Central memory CD4-positive, alpha-beta T cell (primary cell): ENCODE measurements at places on chromosomes 4 and X.
A peak's percentile ranks its signal among the peaks of the same experiment; 100 is the strongest.

DNA sequence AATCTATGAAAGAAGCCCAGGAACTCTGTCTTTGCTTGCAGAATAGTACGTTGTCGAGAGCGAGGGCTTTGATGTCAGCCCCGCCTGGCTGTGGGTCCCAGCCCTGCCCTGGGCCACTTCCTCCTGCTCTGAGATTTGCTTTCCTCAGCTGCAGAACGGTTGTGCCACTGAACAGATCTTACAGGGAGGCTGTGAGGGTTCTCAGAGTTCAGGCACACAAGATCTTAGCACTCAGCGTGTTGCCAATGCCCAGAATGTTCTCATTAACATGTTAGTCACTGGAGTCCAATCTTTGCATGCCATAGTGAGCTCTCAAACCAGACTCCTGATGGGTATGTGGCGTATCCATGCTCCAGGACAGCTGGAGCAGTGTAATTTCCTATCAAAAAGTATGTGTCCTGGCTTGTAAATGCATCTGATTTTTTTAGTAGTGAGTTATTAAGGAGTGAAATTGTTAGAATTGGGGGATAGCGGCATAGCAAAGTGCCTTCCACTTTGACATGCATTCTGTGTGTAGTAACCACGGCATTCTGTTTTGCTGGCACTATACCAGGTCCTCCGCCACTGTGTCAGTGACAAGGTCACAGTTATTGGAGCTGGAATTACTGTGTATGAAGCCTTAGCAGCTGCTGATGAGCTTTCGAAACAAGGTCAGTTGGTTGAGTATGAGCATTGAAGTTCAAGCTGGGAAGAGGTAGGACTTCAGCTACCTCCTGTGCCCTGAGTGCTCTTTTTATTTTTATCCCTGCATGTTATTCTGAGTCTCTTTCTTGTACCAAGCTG is 31.6 kb downstream of the TKTL1 start:
- peak; percentile 60 for DNase-seq

DNA sequence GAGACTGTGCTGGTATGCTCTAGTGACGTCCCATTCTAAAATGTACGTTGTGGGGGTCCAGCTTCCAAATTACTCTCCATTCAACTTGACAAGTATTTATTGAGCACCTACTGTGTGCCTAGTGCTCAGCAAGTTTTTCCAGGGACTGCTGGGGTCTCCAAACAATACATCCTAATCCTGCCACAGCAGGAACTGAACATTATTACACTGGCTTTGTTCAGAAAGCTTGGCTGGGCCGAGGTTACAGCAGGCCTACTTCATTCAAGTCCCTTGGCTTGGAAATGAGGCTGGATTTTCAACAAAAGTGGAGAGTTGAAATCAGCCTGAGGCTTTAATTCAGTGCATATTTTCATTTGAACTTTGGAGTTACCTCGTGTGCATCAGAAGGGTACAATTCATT is 78.0 kb downstream of the GUCY2F start:
- DNase-seq, result no peak

DNA sequence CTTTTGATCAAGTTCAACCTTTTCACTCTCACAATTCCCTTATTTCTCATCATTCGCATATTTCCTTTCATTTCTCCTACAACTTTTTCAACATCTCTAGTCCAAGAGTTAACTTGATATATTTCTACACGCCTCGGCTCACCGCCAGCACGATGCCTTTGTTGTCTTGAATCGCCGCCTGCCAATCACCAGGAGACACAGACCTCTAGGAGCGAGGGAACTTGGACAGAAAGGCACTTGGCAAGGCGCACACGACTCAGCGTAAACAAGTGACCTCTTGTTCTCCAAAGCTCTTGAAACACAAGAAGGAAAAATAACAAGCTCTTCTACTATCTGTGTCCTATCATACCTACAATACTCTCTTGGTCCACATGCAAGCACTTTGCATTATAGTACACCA is 27.1 kb upstream of the RBMX start:
- DNase-seq, result no peak

GRCh38 chr4:85368932-85369331 is 106.0 kb upstream of the ARHGAP24 start:
- no peak for DNase-seq

DNA sequence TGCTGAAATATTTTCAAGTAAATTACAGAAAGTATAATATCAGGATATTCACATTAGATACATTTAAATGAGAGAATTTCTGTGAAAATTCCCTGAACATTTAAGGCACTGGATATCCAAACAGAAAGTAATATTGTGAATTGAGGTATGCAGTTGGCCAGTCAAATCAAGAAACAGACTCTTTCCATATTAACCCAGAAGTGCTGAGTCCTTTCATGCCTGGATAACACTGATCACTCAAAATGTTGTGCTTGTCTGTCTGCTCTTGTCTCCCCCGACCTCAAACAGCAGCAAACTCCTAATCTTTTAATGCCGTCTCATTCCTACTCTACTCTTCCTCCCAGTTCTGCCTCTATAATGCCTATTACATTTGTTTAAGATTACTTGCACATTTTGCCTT is 51.2 kb downstream of the TBC1D9 start:
- no peak for DNase-seq

- DNase-seq, result no peak
These were observed 104.7 kb upstream of the TTC29 start for GRCh38 chr4:147050356-147050765.

DNA sequence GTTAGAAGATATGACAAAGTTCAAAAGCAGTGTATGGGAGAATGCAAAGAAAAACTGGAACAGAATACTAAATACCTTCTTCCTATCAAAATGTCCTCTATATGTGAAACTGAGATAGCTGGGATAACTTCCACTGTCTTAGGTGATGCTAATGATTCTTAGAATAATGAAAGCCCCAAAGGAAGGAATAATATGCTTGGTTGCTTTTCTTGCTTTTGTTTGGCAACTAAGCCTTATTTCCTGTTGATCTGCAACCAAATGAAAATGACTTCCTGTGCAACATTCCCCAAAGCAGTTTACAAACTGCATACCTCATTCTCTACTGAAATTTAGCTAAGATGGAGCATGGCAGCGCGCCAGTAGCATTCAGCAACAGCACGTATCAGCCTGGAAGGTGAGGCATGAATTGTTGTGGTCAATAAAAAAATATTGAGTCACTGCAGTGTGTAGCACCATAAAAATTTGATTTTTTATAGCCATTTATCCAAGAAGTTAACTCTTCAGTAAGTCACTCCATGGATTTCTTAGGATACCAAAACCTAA is 18.7 kb downstream of the NDNF start:
- no peak for DNase-seq

DNA sequence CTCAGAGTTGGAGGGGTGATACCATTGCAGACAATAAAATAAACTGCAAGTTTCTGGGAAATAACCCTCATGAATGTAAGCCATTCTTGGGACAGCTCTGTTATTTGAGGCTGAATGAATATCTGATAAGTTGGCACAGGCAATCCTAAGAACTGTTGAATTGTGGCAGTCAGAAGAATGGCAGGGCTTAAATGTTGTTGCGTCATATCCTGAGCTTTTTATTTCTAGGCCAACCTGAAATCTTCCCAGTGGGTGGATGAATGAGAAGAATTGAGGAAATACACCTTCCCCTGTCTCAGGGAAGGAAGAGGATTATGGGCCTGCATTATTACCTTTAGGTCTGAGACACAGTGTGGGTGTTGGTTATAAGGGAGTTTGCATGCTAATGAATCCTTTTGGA is 64.4 kb upstream of the C4orf54 start:
- no peak for DNase-seq

- DNase-seq, result no peak
These were observed 57.0 kb upstream of the GRPEL1 start for GRCh38 chr4:7124689-7125442.

- DNase-seq, result no peak
These were observed 394.6 kb downstream of the SPOCK3 start for GRCh38 chr4:166839615-166840251.

- DNase-seq, result no peak
These were observed 36.6 kb downstream of the ZFP42 start for GRCh38 chr4:188032170-188032569.

DNA sequence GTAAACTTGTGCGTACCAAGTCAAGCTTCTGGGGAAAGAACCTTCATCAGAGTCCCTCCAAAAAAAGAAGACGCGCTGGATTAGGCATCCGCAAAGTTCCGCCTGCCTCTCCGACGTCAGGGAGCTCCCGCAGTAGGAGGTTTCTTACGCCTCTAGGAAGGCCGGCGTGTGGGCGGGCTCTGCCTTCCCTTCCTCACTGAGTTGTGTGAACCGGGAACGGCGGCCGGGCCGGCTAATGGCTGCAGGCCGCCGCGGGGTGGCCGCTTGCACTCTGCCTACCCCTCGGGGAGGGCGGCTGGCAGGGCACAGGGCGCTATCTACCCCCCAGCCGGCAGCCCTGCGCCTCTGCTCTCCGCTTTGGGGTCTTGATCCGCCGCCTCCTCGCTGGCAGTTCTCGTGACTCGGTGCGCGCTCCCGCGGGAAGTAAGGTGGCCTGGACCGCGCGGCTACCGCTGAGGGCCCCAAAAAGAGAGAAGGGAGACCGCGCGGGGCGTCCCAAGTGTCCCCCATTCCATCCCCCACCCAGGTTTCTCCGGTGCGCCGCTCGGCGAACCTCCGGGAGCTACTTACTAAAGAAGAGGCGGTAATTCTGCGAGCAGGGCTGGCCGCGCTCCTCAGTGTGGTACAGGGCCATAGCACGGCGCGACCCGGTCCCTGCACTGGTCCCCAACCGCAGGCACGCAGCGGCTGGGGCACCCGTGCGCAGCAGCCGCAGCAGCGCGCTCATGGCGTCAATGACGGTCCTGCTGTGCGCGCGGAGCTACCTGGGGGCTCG is at the start of gene PPA2:
TSS of gene PPA2 (minus strand) at position 739 of the 775 bp plus-strand sequence. CDS start at position 727, 12 bp downstream.
- DNase-seq, result peak; percentile 83

DNA sequence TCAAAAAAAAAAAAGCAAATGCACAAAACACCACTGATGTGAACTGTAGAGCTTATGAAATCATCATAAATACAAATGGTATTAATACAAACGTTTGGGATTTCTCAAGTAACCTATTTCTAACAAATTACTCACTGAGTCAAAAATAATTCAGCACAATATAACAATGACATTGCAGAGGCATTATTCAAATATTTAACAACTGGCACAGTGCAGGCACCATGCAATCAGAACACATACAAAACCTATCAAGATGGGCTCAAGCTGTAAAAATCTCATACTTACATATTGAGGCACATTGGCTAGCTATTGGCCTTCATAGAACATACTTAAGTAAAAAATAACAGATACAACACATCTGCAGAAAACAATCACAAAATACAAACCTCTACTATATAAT is 81.1 kb downstream of the LRBA start:
- DNase-seq, result no peak

GRCh38 chr4:152106113-152106763 is 345.4 kb upstream of the GATB start:
- DNase-seq, result no peak

DNA sequence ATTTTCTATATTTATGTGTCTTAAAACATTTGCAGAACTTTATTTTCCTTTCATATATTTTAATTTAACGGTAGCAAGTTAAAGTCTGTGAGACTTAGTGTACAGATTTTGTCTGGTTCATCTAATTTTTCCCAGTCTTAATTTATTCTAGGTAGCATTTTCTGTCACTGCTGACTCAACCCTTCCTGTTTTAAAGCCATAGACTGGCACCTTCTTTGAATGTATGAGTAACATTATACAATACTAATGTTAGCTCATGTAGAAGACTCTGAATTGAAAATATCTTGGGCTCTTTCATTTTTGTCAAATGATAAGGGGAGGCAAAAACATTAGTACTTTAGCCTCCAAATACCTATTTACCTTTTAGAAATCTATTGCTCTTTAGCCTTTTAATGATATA is 43.6 kb downstream of the BLTP1 start:
- no peak for DNase-seq

DNA sequence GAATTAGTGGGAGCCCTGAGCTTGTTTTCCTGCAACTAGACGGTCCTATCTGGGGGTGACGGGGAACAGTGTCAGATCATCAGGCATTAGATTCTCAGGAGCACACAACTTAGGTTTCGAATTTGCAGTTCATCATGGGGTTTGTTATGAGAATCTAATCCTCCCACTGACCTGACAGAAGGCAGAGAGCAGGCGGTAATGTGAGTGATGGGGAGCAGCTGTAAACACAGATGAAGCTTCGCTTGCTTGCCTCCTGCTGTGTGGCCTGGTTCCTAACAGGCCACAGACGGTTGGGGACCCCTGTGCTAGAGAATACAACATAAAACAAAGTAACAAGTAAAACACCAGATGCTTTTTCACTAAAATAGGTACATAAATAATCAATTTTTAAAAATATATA is 86.2 kb upstream of the BLTP1 start:
- no peak for DNase-seq

GRCh38 chr4:4333265-4333706 is 43.2 kb downstream of the ZBTB49 start:
- no peak for DNase-seq

DNA sequence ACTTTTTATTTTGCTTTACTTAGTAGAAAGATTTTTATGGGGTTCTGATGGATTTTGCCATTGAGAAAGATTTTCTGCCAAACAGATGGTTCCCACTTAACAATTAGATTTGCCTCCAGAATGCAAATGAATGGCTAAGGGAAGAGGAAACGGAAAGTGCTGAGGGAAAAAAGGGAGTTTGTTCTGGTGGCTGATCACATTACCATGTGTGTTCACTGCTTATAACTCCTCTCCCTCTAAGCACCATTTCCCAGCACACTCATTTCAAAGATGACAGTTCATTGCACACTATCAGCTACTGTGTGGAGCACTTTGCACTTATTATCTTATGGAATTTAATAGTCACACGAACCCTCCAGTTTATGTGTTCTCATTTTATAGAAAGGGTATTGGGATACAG is 68.0 kb upstream of the GRID2 start:
- no peak for DNase-seq

GRCh38 chr4:150581641-150582051 is 305 bp upstream of the MAB21L2 start:
- DNase-seq, result no peak

- no peak for DNase-seq
These were observed 618.6 kb upstream of the CPEB2 start for GRCh38 chr4:14383652-14384051.

- DNase-seq, result no peak
These were observed 4.2 kb upstream of the MTMR1 start for GRCh38 chrX:150688911-150689451.

DNA sequence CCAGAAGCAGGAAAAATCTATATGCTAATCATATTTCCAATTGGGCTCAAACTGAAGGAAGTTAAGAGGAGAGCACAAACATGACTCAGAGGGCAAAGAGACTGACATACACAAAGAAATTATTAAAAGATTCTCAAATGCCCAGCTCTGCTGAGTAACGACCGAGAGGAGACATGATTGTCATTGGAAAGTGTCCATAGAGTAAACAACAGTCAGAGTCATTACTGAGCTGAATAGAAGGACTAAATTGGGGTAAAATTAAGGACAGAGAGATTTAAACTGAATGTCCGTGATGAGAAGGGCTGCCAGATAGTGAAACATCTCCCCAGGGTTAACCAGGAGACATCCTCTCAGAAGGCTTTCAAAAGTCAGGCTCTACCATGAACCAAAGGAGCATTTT is 111.2 kb upstream of the GALNT7 start:
- DNase-seq, result no peak

DNA sequence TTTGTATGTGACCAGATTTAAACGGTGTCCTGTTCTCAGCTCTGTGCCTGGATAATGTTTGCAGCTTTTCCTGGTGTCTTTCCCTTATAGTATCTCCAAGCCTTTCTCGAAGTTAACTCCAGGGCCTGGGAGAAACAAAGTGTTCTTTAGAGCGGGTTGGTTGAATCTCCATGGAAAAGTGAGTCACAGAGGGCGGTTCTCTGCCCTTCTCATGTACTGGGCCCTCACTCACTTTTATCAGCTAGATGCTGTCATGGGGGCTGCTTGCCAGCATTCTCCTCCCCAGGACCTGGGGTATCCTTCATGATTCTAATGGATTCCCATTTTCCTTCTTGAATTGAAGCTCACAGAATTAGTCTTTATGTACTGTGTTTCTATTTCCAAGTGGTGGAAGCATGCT is 46.1 kb upstream of the MAGEC2 start:
- no peak for DNase-seq
